ENCODE measurements at places on chromosomes 2 and 18.

- DNase-seq, result peak; percentile 18
Measured at GRCh38 chr2:36356990-36357846, 1.6 kb downstream of the CRIM1 start.

GRCh38 chr18:40356168-40356567, 1598.9 kb upstream of the PIK3C3 start:
- no peak for DNase-seq

DNA sequence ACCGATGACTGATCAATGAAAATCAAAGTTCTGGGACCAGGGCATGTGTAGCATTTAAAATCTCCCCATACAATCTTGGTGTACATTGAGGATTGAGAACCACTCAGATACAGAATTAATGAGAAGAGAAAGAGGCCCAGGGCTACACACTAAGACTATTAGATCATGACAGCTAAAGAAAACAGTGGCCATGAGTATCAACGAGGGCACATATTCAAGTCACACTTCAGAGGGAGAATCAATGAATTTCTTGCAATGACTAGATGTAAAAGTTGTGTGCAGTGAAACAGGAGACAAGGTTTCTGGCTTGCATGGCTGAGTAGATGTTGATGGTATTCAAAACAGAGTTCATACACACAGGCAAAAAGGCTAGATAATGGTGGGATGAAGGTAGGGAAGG, 29.1 kb downstream of the METTL8 start:
- no peak for DNase-seq

DNA sequence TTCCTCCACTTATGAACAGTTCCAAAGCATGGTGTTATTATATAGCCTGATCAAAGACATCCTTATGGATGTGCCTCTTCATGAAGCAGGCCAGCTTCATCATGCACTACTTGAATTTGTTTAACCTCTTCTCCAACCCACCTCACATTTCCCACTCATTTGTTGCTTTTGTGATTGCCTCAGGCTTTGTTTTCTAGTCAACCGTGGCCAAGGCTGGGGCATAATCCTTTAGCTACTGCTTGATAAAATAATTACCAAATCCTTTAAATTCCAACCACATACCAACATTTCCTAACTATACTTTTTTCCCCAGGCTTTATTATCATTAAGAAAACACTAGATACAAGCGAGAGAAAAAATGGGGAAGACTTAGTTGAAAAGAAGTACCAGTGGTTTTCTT, 39.6 kb upstream of the SCN1A start:
- DNase-seq, result no peak

DNA sequence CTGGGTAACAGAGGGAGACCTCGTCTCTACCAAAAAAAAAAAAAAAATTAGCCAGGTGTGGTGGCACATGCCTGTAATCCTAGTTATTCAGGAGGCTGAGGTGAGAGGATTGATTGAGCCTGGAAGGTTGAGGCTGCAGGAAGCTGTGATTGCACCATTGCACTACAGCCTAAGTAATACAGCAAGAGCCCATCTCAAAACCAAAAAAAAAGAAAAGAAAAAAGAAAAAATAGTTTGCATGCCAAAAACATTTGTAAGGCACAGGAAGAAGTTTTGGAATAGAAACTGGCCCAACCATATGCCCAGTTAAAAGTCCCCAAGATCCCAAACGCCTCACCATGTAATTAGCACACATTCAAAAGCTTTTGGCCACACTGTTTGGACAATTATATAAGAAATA, 13.4 kb upstream of the ACOXL start:
- no peak for DNase-seq

DNA sequence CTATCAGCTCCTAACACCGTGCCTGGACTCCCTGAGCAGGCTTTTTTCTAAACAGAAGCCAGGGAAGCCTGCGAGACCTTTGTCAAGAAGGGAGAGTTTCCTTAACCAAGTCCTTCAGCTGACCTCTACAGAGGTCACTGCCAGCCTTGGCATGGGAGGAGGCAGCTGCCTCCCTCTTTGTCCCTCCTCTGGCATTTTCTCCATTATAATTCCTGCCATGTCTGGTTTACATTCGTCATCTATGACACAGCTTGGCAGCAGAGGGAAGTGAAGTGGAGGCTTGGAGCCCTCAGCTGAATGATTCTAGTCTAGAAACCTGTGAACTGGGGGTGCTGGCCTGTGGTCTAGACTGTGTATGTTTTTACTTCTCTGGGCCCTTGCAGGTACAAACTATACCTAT, 22.5 kb downstream of the LIPG start:
- DNase-seq, result no peak

DNA sequence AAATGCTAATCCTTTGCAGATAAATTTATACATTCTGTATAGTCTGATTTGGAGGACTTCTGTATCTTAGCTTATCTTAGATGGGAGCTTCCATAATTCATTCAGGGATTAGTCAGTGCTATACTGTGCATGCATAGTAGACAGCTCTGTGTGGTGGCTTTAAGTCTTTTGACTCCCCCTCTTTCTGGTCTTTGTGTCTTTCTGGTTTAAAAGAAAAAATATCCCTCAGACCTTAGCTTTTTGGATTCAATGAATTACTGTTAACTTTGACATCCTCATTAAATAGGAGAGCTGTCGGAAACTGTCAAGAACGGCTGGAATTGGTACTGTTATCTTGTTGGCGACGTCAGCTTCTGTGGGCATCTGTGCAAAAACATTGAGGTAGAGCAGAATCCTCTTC, 130.4 kb downstream of the SPTBN1 start:
- DNase-seq, result no peak

DNA sequence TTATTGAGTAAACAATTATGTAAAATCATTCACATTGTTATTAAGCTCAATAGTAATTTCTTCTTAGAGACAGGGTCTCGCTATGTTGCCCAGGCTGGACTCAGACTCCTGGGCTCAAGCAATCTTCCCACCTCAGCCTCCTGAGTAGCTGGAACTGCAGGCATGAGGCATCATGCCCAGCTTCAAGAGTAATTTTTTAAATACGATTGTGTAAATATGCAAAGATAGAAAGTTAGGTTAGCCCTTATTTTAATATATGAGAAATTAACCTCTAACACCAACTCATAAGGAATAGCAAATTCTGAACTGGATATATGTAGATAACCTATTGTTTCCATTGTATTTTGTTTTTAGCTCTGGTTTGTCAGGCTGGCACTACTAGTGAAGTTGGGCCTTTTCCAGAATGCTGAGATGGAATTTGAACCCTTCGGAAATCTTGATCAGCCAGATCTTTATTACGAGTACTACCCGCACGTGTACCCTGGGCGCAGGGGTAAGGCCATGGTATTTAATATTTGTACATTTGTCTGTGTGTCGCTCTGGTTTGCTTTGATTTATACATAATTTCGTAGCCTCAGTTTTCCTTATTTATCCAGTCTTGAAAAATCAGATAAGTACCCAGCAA, 44.8 kb downstream of the TRAPPC12 start:
- no peak for DNase-seq

DNA sequence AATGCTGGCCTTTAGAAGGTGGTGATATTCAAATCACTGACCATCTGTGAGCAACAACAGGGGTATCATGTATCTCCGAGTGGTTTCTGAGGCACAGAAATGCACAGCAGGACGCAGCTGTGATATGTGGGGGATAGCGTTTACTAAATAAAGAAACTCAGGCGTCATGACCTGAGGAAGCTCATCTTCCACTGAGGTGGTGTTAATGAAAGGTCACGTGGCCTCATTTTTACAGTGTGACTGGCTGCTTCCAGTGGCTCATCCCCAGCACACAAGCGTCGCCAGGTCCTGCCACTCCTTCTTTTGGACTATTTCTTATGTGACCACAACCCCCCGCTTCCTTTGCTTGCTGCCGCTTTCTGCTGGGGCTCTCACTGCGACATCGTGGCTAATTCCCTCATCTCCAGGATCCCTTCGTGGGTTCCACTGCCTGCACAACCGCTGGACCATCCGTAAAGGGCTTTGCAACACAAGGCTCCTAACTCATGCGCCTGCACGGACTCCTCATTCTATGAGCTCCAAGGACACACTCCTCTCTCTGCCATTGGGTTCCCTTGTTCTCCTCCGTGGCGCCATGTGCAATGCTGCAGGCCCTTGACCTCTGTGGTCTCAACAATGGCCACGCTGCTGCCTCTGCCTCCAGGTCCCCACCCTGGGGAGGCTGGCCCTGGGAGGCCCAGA, 109.3 kb downstream of the MBP start:
- no peak for DNase-seq

DNA sequence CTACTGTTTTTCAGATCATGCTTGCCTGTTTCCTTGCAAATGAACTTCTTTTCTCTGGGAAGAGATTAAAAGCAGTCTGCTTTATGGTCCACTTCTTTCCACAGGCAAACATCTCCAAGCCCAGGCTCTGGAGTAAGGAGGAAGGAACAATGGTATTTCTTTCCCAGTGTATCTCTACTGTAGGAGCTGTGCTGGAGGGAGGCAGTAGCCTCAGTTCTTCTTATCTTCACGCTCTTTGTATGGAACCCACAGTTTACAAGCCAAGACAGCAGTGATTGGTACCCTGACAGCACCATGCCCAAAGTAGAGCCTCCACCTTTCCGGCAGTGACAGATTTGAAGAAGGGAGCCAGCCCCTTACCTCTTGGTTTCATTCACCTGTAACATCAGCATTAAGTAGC, 35.2 kb downstream of the SPOPL start:
- no peak for DNase-seq

DNA sequence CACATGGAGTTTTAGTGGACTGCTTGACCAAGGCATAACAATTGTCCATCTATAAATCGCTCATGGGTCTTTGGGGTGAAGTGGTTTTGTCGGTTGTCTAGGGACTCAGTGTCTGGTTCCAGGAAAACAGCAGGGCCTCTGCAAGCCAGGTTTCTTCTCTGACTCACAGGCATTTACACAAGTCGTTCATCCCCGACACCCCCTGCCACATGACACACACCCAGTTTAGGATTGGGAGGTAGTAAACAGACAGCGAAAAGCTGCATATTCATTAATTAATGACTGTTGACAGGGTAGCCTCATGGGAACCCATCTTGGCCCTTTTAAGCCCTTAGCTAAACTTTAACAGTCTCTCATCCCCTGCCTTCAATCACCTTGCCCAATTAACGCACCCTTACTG, 194.8 kb upstream of the ACVR2A start:
- DNase-seq, result no peak

- no peak for DNase-seq
Measured at GRCh38 chr2:212517693-212518092, 20.9 kb downstream of the ERBB4 start.

Measured in activated T-cell treated with anti-CD3 and anti-CD28 coated beads, Interleukin-2, amount 50 U/mL, for 4 hours (primary cell).